ENCODE measurements at places on chromosomes 5 and 9.

GRCh38 chr5:132207778-132208177 is 19.9 kb downstream of the P4HA2 start:
- no peak for DNase-seq

- no peak for DNase-seq
Observed at GRCh38 chr9:6443661-6444060, 30.7 kb downstream of the UHRF2 start.

DNA sequence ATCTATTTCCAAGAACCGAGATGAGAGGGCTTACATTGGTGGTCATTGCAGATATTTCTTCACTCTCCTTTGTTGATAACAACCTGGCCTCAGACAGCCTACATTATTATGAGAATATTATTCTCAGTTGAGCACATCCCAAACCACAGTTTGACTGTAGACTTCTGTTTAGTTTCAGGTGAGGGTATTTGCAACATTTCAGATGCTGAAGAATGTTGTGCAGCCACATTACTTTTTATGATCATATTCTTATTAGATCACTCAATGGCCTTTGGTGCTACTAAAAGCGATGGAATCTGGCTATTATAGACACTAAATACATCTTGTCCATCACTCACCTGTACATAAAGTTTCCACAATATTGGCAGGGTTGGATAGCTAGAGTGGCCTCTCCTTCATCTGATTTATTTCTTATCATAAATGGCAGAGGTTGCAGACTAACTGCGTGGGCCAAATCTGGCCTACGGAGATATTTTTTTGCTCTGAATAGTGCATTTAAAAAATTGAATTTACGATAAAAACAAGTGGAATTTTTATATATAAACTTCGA is 26.2 kb upstream of the RICTOR start:
- DNase-seq: no peak

DNA sequence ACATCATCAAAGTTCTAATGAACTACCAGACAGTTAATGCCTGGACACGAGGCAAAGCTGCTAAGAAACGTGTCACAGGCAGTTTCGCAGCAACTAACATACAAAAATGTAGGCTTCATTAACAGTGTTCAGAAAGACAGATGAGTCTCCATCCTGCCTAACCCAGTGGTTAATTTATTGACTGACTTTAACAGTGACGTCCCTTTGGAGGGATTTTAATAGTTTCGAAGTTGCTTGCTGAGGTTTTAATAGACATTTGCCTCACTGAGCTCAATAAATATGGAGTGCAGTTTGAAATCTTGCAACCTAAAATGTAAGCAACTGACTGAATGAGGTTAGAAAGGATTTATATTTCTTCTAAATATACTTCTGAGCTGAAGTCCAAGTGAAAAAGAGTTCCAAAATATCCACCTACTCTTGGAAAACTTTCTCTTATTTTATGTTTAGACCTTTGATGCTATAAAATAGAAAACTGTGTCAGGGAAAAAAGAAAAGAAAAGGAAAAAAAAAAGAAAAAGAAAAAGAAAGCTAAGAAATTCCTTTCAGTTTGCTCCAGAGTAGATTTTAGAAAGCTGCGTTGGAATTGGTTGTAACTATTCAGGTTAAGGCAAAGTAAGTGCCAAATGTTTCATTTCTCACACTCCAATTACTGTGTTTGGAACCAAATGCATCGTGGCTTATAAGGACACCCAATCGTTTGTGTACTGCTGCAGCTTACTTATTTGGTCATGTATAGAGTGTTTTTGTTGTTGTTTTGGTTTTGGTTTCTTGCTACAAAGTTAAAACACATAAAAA is 2016.6 kb downstream of the MAT2B start:
- no peak for DNase-seq

DNA sequence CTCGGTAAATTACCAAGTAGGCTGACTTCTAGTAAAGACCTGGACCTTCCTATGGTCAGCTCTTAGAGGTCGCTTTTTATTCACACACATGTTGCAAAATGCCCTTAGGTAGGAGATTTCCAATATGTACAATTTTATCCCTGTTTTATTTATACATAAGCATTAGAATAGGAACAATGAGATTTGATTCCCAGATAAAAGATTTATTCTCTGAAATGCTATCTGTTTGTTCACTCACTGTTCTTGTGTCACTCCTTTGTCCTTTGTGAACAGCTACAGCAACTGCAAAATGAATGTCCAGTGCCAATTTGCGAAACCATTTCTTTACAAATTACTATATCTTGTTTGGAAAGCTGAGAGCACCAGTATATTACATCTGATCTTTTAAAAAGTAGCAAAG is 991.5 kb upstream of the TYRP1 start:
- no peak for DNase-seq

- no peak for DNase-seq
Observed at GRCh38 chr5:23930985-23931384, 423.6 kb downstream of the PRDM9 start.

- DNase-seq: no peak
Observed at GRCh38 chr9:124258607-124259157, 933 bp downstream of the NEK6 start.

DNA sequence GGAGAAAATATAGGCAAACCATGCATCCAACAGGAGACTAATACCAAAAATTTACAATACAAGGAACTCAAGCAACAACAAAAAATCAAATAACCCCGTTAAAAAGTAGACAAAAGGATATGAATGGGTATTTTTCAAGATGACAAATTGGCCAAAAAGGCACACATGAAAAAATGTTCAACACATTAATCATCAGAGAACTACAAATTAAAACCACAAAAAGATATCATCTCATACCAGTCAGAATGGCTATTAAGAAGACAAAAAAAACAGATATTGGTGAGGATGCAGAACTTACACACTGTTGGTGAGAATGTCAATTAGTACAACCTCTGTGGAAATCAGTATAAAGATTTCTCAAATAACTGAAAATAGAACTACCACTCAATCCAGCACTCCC is 35.0 kb downstream of the TEX10 start:
- DNase-seq: no peak

DNA sequence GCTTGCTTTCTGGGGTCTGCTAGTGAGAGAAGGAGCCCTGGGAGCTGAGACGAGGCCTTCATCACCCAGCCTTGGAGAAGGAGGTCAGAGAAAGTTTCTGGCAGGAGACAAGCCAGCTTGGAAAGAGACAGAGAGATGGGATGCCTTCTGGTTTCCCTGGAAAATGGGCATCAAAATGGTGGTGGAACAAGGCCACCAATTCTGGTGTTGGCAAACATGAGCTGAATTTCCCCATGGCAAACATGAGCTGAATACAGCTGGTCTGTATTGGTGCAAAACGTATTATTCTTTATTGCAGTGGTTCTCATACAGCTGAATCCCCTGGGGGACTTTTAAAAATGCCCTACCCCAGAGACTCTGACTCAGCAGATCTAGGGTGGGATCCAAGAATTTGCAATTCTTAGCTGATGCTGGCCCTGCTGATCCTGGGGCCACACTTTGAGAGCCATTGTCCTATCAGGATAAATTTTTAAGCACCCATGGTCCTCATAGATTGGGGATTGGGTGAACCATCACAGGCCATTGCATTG is 39.1 kb upstream of the S1PR3 start:
- DNase-seq: no peak

DNA sequence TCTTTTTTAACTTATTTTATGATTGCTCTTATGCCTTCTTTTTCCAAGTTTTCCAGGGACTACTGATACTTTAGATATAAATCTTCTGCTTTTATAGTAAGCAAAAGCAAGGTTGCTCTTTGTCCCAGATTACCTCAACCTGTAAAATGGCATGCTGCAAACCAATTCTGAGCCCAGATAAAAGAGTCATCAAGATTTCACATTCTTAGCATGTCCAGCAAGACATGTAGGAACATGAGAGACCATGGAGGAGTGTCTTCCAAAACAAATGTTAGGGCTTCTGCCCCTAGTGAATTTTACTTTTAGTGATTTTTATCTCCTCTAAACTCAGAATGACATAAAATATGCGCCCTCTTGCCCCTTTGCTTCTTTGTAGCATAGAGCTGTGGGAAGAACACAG is 7.0 kb upstream of the CDC20B start:
- no peak for DNase-seq

DNA sequence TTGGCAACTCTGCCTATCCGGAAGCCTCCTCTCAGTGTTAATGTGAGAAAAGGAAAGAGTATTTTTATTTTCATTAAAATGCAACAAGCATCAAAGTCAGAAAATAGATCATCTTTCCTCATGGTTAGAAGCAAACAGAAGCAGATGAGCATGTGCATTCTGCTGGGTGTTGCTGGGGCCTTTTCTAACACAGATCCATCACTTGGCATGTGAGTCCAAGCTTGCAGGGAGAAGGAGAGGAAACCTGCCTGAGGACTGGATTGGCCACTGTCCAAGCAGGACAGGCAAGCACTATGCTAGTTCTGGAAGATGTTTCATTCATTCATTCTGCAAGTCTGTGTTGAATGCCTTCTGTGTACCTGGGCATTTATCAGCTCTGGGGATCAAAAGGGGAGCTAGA is 348.7 kb upstream of the PCSK5 start:
- no peak for DNase-seq

DNA sequence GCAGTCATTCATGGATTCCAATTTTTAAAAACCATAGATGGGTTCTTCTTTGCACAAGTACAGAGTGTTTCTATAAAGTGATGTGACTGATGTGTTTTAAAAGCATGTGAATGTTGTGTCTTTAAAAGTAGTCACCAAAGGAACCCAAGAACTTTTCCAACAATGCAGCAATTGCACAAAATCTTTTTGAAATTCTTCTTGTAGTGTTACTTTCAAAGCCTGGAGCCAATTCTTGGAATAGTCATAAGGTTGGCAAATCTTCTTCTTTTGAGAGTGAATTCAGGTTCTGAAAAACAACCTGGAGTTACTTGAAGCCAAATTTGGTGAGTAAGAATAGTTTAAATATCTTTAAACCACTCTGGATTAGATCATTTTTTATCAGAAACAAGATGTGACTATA is 10.5 kb downstream of the GRAMD2B start:
- DNase-seq: no peak

DNA sequence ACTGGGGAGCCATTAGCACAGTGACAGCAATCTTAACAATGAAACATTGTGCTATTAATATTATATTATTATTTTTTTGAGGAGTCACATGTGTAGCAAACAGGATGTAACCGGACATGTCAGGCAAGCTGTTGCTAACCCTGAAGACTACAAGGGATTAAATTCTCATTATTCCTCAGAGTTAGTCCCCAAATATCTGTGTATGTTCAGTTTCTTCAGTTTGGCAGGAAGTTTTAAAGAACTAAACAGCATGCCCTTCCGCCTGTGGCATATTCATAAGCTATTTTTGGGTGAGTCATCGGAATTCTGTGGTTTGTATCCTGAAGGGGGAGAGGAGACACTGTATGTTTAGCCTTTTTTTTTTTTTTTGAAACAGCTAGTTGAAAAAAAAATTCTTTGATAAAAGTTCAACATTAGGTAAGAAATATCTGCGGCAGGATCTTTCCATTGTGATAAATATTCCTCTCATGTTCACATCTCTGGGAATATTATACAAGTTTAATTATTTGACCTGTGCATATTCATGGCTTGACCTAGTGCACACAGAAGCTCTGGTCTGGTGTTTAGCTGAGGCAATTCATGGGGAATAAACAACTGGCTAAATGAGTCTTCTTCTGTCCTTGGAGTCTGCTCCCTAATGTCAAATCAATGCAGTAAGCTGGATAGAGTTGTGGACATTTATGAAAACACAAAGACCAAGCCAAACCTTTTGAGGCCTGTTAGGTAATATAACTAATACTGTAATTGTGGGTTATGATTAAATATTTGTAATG is 202.7 kb upstream of the CDKN2B start:
- DNase-seq: no peak

DNA sequence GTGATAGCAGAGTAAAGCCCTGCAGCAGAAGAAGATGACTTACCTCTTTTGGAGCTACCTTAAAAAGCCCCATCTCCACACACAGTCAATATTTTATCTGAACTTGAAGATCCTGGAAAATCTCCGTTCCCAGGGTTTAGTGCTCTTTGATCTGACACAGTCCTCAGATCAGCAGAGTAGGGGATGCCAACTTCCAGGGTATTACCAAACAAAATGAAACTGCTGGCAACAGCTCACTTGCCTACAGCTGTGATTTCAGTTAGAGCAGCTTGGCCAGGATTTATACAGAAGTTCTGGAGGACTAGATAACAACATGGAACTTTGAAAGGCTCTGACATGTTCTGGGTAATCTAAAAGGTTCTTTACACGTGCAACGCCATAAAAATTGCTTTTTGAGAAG is 1537.8 kb upstream of the ACO1 start:
- DNase-seq: no peak

GRCh38 chr5:68134033-68134668 is 81.4 kb upstream of the PIK3R1 start:
- no peak for DNase-seq

- no peak for DNase-seq
Observed at GRCh38 chr9:26457151-26457550, 435.5 kb downstream of the CAAP1 start.

- DNase-seq: no peak
Observed at GRCh38 chr5:139105621-139106071, 92.5 kb downstream of the SIL1 start.

GRCh38 chr5:96196890-96197289 is 235.2 kb upstream of the ELL2 start:
- DNase-seq: no peak

GRCh38 chr9:89422151-89422975 is 75.5 kb downstream of the SEMA4D start:
- DNase-seq: peak; percentile 35

DNA sequence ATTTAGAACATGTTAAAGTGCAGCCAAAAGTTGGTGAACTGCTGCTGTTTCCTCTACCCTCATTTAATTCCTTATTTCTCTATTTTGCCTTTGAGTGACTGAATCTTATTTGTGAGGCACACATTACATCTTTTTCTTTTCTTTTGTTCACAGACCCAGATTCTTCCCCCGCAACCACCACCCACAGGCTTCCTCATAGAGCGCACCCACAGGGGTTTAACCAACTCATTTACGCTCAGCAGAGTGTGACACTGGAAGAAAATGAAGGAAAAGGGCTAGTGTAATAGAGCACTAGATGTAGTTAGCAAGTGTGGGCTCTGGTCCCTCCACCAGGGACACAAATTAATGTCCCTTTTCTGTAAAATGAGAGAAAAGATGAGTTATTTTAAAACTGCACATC is 200.7 kb downstream of the PARP8 start:
- DNase-seq: no peak

- peak; percentile 12 for DNase-seq
Observed at GRCh38 chr9:129140397-129141065, 29.3 kb downstream of the PTPA start.

DNA sequence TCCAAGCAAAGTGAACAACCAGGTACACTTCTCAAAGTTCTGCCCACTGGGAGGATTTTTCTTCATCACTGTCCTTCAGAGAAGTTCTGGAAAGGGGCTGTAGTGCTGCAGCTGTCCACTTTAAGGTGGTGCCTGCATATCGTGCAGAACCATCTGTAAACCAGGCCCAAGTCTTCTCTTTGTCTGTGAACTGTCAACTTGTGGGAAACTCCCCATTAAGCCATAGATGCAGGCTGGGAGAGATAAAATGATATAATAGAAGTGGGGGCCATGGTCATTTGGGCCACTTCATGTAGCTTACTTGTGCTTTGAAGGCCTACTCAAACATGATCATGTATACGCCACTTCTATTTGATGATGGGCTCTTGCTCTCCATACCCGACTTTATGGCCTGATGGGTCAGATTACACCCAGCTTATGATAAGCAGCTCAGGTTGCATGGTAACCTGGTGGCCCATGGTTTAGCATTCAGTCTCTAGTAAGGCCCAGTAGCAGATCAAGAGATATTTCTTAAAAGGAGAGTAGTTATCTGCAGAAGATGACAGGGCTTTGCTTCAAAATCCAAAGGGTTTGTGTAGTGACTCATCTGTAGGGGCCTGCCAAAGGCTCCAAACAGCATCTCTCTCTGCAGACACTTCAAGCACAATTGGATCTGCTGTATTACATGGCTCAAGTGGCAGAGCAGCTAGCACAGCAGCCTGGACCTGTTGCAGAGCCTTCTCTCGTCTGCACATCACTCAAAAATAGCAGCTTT is 15.7 kb upstream of the BTF3 start:
- no peak for DNase-seq
